ENCODE measurements at places on chromosomes 2 and 18.

GRCh38 chr2:1847846-1848598, 103.7 kb upstream of the PXDN start:
- no peak for DNase-seq

DNA sequence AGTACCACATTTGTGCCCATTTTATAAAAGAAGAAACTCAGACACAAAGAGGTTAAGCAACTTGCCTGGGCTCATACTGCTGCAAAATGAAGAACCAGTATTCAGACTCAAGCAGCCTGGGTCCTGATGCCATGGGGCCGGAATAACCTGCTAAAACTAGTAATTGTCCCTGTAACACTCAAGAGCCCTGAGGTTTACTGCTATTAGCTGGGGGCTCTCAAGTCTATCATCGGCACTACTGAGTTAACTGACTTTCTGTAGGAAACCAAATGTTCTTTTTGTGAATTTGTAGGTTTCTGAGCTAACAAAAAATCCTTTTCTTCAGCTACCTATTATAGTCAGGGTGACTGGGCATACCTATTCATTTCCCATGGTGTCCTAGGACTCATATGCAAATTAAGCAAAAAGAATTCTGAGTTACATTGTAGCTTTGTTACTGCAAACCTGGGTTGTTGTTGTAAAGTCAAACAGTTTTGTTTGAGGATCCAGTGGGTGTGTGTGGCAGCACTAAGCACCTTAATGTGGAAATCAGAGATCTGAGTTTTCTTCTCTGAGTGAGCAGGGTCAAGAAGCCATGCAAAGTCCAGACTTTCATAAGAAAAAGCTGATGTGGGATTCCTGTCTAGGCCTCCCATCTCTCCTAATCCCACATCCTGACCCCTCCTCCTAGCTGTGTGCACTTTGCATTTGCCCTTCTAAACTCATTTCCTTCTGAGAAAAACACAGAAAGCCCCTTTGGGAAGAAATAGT, 72.4 kb upstream of the TNP1 start:
- no peak for DNase-seq

- DNase-seq, result no peak
These were observed 385.9 kb downstream of the TNS1 start for GRCh38 chr2:217616936-217617335.

DNA sequence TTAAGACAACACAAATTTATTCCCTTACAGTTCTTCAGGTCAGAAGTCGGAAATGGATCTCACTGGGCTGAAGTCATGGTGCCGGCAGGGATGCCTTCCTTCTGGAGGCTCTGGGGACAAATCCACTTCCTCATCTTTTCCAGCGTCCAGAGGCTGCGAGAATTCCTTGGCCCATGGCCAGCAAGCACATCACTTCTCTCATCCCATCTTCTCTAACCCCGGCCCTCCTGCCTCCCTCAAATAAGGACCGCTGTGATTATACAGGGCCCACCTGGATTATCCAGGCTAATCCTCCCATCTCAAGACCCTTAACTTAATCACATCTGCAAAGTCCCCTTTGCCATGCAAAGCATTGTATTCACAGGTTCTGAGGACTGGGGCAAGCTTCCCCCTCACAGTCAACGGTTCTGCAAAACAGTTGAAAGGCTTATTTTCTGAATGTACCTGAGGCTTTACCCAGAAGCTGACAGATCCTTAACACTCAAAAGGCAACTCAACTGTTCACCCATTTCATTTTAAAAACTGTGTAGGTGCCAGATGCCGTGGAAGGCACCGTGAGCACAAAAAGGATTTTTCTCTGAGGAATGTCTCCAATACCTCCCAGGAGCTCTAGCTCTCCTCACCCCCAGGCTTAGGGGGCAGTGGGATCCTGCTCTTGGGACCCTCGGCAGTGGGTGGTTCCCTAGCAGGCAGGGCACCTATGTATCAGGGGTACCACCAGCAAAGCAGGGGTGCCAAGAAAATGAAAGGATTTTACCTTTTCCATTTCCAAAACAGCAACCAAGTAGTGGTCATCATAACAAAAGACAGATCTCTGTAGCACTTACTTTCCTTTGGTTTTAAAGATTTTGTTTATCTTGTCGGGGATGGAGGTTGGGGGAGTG, 84.0 kb downstream of the KCTD1 start:
- no peak for DNase-seq

- no peak for DNase-seq
These were observed 118.0 kb upstream of the HS6ST1 start for GRCh38 chr2:128436479-128437203.

GRCh38 chr18:60892441-60892840, 440.8 kb upstream of the CDH20 start:
- no peak for DNase-seq

GRCh38 chr2:102055346-102055990, 63.7 kb downstream of the IL1R2 start:
- DNase-seq, result no peak

DNA sequence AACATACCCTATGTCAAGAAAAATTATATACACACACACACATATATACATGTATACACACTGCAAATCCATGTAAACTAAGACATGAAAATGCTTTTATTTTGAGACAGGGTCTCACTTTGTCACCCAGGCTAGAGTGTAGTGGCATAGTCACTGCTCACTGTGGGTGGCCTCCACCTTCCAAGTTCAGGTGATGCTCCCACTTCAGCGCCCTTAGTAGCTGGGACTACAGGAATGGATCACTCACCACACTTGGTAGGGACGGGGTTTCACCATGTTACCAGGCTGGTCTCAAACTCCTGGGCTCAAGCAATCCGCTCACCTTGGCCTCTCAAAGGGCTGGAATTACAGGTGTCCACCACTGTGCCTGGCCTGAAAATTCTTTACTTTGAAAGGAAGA, 617.6 kb downstream of the NYAP2 start:
- DNase-seq, result no peak

DNA sequence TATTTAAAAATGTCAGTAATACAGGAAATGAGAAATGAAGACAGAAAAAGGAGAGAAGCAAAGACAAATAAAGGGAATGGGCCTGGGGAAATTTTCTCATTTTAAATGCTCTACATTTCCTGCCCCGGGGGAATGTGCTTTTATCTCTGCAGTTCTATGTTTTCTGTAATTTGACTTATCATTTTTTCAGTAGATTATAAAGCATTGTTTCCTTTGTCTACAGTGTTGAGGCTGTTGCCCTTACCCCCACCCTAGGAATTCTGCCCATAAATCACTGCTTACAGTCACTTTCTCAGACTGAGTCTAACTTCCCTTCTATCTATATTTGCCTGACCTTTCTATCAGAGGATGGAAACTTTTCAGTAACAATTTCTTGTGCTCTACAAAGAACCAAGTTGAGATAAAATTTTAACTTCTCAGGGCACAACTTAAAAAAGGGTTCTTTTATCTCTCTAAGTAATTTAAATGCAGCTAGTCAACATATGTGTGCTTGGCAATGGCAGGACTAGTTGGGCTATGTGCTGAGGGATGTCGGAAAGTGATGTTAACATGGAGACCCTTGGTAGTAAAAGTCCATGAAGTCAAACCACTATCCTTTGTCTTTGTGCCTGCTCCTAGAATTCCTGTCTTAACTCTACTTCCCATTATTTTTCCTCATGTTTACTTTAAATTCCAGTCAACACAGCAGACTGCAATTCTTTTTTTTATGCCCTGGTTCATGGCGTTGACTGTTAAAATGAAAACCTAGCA, 146.5 kb upstream of the MMADHC start:
- no peak for DNase-seq

- no peak for DNase-seq
These were observed 1106.4 kb upstream of the ZEB2 start for GRCh38 chr2:145626301-145626700.

GRCh38 chr2:111671426-111672150, 212.4 kb downstream of the ANAPC1 start:
- no peak for DNase-seq

DNA sequence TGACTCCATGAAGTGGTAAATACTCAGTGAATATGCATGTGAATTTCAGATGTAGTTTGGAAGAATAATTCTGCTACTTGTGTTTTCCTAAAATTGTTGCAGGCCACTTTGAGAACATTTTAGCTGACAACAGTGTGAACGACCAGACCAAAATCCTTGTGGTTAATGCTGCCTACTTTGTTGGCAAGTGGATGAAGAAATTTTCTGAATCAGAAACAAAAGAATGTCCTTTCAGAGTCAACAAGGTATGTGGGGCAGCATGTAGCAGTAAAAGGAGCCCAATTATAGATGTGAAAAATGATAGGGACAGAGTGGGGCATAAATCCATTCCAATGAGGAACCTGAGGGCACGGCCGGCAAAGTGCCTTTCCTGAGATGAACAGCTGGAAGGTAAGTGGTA, 16.1 kb downstream of the SERPINB5 start:
- no peak for DNase-seq

GRCh38 chr2:5319493-5319892, 372.7 kb upstream of the SOX11 start:
- DNase-seq, result no peak

DNA sequence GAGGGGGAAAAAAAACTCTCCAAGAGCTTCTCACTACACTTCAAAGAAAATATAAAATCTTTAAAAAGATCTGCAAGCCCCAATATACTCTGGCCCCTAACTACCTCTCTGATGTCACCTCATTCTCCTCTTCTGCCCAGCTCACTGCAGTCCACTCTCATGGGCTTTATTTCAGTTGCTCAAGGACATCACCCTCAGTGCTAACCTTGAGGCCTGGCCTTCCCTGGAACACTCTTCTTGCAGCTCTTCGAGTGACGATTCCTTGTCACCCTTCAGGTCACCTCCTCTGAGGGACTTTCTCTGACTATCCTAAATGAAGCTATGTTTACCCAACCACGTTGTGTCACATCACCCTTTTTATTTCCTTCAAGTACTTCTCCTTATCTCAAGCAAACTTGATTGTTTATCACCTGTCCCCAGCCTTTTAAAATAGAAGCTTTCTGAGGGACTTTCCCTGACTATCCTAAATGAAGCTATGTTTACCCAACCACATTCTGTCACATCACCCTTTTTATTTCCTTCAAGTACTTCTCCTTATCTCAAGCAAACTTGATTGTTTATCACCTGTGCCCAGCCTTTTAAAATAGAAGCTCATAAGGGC, 10.4 kb downstream of the RTTN start:
- no peak for DNase-seq

GRCh38 chr2:220670511-220670910, 901.6 kb downstream of the EPHA4 start:
- no peak for DNase-seq

DNA sequence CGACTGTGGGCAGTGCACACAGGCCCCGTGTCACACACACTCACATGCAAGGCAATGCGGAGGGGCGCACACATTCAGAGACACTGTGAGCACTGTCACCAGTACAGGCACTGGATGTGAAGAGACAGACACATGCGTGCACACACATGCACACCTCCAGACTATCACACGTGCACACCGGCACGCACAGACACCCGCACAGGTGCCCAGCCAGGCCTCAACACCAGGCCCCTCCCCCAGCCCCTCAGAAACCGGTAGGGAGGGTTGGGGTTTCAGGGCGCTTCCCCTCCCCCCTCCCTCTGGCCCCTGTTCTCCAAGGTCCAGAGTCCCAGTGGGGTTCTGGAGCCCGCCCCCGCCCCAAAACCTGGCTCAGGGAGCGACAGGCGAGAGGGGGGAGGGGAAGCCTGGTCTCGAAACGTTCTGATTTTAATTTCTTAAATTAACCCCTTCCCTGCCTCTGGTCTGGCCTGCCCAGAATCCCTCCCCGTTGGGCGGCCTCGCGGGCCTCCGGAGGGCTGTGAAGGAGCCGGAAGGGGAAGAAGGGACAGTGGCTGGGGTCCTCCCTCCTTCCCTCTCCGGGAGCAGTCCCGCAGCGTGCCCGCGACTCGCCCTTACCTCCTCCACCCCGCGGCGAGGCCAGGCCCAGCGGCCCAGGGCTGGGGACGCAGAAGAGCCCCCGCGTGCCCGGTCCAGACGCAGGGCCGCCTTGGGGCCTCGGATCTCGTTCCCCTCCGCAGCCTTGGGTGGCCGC, 558 bp downstream of the FBXO41 start:
- no peak for DNase-seq

DNA sequence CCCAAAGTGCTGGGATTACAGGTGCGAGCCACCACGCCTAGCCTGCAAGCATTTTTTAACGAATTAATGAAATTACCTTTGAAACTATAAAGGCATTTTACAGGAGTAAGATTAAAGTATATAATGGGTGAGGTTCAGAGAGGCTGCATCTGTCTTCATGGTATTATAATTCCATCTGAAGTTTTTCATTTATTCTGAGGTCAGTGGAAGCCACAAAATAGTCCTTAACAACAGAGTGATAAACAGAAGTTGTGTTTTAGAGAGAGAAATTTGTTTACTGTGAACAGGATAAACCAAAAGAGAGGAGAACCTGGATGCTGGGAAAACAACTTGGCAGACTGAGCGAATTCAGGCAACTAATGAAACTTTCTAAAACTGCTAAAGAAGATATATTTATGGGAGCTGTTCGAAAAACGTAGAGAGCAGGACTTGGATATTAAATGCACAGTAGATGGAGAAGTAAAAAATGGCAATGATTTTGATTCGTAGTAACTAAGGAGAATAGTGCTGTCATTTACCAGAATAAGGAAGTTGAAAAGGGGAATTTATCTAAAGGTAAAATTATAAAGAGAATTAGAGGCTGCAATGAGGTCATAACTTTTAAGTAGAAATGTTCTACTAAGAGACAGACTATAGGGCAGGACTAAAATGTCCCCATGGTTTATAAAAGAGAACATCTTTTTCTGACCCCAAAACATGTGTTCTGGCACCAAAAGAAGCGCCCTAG, 37.9 kb upstream of the ITGA4 start:
- no peak for DNase-seq
